ENCODE measurements at places on chromosomes 4 and X. TPM values are rescaled to one million over a fixed set of nuclear protein-coding genes. Genes with fewer than 3 reads are reported as not detected.
A peak's percentile ranks its signal among the peaks of the same experiment; 100 is the strongest.

GRCh38 chrX:3443184-3443583 is 96.7 kb upstream of the MXRA5 start:
- DNase-seq, result no peak

The DHX15 gene
- total RNA-seq, result 101 TPM

The FGD1 gene
- 3.7 TPM for total RNA-seq

The ARMCX1 gene
- 21.7 TPM for total RNA-seq

DNA sequence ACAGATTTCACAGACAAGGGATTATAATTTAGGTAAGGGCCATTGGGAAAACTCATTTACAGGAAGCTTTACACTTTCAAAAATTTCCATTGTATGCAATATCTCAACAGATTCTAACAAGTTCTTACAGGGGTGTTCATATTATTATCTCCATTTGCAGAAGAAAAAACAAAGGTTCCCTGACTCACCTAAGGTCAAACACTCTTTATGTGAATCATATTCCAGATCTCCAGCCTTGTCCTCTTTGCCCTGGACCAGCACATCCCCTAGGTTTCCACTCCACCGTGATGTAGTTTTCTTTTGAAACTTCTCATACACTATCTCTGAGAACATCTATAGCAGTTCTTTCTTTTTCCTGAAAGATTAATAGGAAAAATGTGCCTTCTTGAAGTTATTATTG is 96.4 kb upstream of the HS3ST1 start:
- no peak for DNase-seq

The XPNPEP2 gene
- 0.93 TPM for total RNA-seq

The XKRX gene
- 8.4 TPM for total RNA-seq

The RBMX gene
- total RNA-seq, result 114 TPM

- DNase-seq, result no peak
Measured at GRCh38 chrX:48592971-48593370, 4.3 kb upstream of the WDR13 start.

DNA sequence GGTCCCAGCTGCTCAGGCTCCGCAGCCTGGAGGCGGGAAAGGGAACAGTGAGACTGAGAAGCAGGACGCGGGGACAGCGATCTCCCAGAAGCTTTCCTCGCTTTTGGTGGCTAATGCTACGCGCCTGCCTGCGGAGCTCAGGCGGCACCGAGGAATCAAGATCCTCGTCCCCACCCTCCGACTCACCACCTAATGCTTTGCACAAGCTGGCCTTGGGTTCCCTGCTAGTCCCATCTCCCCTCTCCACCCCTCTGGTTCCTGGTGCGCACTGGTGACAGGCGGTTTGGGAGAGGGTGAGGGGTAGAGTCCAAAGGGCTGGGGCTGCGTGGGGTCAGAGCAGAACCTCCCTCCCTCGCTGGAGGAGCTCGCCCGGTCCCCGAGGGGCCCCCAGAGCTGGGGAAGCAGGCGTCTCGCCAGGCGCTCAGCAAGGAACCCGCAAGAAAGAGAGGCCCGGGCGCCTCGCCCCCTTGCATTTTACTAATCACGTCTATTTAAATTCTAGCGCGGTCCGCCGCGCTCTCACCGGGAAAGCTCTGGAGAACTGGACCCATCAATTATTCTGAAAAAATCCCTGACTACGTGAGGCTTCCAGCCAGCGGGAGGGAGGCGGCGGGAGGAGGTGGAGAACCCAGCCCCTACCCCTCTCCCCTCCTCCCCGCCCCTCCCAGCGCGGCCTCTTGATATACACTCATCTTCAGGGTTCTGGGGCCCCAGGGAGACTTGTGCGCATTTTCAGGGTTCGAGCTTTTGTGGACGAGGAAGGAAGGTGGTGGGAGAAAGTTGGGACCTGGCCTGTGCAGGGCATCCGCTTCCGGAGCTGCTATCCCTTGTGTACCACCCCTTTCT is 9.1 kb downstream of the POU4F2 start:
- DNase-seq, result no peak

The GABRG1 gene
- total RNA-seq, result not detected

GRCh38 chr4:24158031-24158430 is 268.2 kb upstream of the PPARGC1A start:
- no peak for DNase-seq

DNA sequence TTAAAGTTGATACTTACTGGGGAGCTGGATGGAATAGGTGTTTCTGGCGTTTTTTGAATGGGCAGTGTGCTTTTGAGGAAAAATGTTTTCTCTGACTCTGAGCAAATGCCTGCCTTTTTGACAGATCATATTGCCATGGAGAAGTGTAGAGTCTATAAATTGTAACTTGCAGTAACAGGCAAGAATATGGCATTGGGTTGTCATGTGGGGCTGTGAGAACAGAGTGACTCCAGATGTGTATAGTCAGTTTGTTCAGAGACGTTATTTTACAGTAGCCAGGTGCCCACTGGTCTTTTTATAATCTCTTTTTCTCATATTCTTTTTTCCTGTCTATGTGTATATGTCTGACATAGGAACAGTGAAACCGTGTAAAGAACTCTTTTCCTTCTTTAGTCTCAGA is 40.8 kb downstream of the RAPGEF2 start:
- DNase-seq, result no peak

The EVC2 gene
- 6.3 TPM for total RNA-seq

The EGFL6 gene
- 10.1 TPM for total RNA-seq

The FAM184B gene
- total RNA-seq, result 0.17 TPM

GRCh38 chr4:99437723-99438404 is 2.7 kb upstream of the ADH7 start:
- no peak for DNase-seq

GRCh38 chr4:46894826-46895225 is 14.2 kb downstream of the COX7B2 start:
- DNase-seq, result no peak

DNA sequence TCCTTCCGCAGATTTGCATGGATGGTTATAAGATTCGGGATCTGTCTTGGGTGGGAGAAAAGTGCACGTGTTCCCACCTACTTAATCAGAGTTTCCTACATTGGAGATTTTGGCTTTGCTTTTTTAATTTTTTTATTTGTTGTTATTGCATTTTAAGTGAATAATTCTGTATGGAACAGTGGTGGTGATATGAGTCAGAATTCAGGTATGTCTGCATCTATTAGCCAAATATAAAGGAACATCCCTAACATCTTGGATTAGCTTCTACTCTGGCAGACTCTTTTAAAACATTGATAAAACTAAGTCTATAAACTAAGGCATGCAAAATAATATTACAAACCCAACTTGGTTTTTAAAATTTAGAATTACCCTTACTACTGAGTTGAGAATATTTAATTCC is 659.8 kb upstream of the EPHA5 start:
- DNase-seq, result no peak

The EDA2R gene
- 5.6 TPM for total RNA-seq

The TCEANC gene
- 6.4 TPM for total RNA-seq

The OPRPN gene
- total RNA-seq, result not detected

The APBB2 gene
- 88.2 TPM for total RNA-seq

- no peak for DNase-seq
Measured at GRCh38 chr4:152673489-152673888, 6.3 kb downstream of the TMEM154 start.

The NKX3-2 gene
- total RNA-seq, result not detected

The EDA gene
- total RNA-seq, result 5.5 TPM

The P2RY4 gene
- 0.23 TPM for total RNA-seq

- no peak for DNase-seq
Measured at GRCh38 chrX:115191490-115192243, 2.5 kb downstream of the RBMXL3 start.

The TENT5D gene
- not detected for total RNA-seq

DNA sequence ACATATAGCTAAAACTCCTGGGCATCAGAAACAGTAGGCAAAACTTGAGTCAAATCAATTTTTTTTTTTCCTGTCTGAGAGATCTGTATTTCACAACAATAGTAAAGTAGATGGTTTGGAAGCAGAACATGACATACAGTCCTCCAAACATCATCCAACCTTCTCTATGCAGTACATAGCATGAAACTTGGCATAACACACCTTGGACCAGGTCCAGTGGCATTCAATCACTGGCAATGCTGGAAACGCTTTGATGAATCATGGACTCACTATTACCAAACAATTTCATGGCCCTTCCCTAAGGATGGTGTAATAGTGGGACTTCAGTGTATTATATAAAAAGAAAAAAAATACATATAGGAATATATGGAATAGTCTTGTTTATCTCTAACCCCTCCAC is 154.6 kb downstream of the FMR1NB start:
- no peak for DNase-seq

The PF4V1 gene
- total RNA-seq, result not detected

GRCh38 chr4:5974321-5974720 is 43.9 kb downstream of the C4orf50 start:
- peak; percentile 13 for DNase-seq

The CNKSR2 gene
- total RNA-seq, result 7.2 TPM

The MAGEA11 gene
- not detected for total RNA-seq

DNA sequence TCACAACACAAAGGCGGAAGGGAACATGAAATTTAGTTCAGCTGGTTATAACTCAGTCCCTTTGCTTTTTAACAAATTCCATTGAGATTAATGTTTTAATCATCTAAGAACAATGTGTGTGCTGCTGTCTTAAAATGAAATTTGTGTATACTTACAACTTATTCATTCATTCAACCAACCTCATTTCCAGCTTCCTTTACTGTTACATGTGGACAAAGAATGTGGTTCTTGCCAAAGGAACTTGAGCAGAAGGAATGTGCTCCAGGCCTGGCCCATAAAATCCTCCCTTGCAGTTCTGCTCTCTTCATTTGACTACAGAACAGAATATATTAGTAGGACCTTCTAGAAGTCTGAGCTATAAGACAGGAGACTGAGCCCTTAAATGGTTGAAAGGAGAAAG is 176.8 kb upstream of the GLRA2 start:
- DNase-seq, result no peak

The CT55 gene
- total RNA-seq, result not detected

DNA sequence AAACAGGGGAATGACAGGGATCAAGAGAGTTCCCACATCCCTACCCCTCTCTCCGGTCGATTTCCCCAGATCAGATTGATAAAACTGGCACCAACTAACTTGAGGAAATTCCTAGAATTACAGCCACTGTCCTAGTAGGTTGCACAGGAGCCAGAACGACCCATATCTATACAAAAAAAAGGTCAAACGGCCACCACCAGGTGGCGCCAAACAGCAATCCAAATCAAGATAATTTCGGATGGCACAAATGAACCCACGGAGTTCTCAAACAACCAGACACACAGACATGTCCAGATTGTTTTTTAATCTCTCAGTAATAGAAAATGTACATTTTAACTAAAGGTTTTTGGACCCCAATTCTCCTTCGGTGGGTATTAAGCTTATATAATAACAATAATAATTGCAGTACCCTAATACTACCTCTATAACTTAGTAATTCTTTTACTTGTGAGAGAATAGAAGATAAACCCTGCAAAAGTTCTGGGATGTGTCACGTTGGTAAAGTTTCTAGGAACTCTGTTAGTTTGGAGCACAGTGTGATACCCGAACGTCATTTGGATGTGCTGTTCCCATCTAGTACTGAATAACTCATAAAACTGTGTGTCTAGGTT is 212.6 kb downstream of the SPOCK3 start:
- peak; percentile 76 for DNase-seq

- no peak for DNase-seq
Measured at GRCh38 chr4:25031077-25031621, 403 bp upstream of the LGI2 start.

DNA sequence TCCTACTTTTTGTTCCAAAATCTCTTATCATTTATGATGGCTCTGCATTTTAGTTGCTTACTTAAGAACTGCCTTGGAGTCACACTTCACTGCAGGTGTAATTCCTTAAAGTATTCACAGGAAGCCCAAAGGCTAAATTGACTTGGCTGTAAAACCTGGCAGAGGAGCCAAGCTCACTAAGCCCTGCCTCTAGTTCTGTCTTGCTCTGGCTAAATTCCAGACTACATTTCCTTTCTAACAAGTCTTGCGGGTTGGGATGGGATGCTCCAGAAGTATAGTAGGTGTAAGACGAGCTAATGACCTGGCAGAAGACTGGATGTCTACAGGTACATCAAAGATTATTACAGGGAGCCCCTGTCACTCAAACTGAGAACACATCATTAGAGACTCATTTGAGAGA is 924.0 kb upstream of the INTU start:
- DNase-seq, result no peak

DNA sequence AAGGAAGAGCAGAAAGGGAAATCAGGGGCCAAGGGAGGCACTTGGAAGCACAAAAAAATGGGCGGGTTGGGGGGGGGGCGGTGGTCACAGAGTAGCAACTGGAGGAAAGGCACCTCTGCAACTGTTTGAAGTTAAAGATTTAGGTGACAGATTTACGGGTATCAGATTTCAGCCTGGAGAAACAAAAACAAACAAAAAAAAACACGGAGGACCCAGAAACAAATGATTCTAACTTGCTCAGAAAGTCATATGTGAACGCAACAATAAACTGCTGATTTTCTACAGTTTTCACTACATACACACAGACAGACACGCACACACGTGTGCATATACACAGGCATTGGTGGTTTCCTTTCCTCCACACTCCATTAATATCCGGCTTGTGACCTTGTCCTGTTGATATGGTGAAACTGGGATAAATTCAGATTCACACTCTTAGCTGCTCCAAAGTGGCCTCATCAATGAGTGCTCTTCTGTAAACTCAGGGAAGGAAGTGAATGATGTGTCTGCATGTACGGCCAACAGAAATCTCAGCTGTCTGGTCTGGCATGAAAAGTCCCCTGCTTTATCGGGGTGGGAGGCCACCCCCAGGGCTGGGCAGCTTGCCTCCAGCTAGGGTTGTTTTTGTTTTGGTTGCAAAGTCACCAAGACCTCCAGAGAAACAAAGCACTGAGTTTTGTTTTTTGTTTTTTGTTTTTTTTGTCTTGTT is 54.3 kb downstream of the CHST7 start:
- DNase-seq, result no peak

DNA sequence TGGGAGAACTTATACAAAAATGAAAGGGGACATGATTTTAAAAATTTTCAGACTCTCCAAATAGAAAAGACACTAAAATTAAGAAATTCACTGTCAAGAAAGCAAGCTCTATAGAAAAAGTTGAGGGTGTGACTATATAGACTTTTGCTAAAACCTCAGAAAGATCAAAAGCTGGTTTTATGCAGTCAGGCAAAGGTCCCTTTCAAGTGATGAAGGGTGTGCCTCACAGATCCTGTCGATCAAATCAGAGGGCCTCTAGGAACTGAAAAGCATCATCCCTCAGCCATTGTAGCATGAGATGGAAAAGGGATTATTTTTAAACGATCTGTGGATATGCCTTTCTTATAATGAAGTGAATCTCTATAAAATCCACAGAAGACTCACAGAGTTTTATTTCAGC is 116.5 kb downstream of the FAM13A start:
- no peak for DNase-seq

DNA sequence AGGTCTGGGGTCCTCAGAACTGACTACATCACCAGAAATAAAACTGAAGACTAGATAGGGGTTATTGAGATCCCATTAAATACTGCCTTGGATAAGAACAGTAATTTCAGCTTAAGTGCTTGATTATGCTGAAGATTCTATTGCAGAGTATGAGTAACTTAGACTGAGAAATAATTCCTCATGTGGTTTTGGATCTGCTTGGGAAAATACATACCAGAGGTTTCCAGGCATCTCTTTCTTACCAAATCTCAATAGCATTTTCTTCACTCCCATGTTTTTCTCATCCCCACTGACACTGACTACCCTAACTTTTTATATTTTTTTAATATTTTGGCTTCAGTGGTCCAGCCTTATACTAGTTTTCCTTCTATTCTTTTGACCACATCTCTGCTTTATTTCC is 92.0 kb upstream of the TEX13D start:
- DNase-seq, result no peak

Measured in upper lobe of right lung (tissue), 1 donor.